NCI-H226 (cell line): ENCODE measurements at places on chromosomes 11 and 22.

DNA sequence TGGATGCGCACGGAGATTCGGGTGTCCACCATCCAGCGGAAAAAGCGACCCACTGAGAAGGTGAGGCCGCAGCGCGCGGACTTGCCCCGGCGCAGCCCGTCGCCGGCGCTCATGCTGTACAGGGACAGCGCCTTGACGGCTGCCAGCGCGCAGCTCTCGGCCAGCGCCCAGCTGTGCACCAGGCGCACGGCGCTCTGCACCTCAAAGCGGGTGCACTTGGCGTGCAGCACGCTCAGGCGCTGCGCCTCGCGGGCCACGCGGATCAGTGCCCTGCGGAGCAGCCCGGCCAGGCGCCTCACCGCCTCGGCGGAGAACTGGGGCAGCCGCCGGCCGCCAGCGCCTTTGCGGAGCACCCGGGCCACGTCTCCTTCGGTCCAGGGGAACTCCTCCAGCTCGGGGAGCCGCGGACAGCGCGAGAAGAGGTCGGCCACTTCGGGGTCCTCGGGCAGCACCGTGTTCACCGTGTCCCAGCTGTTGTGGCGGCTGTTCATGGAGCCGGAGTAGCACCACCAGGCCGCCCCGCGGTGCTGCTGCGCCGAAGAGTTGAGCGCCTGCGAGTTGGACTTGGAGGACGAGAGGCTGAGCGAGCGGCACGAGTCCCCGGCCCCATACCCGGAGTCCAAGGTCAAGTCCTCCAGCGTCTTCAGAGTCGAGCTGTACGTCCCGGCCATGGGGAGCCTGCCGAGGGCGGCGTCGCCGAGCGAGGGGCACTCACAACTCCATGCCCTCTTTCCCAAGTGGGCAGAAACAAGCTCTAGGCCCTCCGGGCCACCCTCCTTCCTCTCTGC lies 703 bp downstream of the ABTB2 start:
- DNase-seq = no peak

DNA sequence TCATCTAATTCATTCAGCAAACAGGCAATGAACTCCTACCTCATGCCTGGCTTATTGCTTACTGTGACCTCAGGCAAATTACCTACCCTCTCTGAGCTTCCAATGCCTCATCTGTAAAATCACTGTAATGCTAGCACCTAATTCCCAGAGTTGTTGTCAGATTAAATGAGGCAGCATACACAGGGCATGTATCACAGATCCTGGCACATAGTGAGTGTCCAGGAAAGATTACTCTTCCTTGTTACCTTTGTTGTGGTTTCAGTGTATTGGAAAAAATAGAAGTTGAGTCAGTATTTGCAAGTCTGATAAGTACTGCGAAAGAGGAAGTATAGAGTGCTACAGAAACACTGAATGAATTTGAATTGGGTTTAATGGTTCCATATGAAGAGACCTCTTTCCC lies 26.4 kb upstream of the LRRC55 start:
- DNase-seq = peak; percentile 32

DNA sequence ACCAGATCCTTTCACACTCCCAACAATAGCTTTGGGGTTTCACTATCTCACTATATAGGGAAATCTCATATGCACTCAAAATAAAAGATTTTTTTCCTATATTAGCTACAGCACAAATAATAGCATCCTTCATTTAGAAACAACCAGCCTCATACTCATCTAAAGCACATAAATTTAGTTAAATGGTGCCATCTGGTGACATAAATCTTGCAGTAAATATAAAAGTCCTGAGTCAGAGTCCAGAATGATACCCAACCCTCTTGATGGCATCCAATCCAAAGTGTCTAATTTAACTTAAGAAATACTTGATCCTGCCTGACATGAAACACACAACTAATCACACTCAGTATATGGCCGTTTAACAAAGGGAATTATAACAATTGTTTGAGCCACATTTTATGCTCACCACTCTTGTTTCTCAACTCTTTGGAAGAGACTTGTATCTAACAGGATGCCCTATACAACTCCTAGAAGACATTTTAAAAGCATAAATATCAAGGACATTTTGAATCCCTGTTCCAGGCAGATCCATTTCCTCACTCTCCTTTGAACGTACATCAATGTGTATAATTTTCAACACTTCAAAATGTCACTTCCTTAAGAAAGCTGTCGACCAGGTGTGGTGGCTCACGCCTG lies 36.2 kb downstream of the DLG2 start:
- DNase-seq = no peak

GRCh38 chr11:57313788-57314135 lies 11.0 kb downstream of the TNKS1BP1 start:
- DNase-seq = no peak

- no peak for DNase-seq
Measured at GRCh38 chr11:14852571-14853177, 39.4 kb downstream of the CYP2R1 start.

DNA sequence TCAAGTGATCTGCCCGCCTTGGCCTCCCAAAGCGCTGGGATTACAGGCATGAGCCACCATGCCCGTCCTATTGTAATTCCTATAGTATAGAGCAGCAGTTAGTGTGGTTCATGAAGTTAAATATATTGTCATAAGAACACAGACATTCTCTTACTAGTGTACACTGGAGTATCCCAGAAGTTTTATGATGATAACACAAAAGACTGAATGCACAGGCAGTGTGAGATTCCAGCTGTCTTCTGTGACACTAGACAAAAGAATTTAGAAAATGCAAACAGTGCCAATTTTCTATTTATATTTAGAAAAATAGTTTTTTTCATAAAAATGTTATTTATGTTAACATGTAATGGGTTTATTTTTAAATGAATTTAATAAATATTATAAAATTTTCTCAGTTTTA lies 39.4 kb upstream of the RBX1 start:
- DNase-seq = no peak
